ENCODE measurements at places on chromosomes 11 and 22.
A peak's percentile ranks its signal among the peaks of the same experiment; 100 is the strongest.

DNA sequence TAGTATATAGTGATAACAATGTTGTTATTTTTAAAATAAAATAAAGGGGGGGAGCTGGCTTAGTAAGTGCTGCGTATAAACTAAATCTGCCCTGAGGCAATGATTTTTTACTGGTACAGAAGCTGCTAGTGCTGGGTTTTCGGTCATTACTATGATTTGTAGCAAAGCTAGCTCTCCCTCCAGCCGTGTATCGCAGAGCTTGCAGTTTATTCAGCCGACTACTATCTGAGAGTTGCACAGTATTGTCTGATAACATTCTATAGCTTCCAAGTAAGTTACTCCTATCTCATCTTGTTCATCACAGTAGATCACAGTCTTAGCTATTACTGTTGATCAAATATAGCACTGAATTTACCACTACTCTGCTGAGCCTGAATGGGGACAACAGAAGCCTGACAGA lies 805.5 kb upstream of the ARHGAP42 start:
- no peak for DNase-seq

- no peak for DNase-seq
Measured at GRCh38 chr11:111598559-111598958, 3.7 kb upstream of the SIK2 start.

DNA sequence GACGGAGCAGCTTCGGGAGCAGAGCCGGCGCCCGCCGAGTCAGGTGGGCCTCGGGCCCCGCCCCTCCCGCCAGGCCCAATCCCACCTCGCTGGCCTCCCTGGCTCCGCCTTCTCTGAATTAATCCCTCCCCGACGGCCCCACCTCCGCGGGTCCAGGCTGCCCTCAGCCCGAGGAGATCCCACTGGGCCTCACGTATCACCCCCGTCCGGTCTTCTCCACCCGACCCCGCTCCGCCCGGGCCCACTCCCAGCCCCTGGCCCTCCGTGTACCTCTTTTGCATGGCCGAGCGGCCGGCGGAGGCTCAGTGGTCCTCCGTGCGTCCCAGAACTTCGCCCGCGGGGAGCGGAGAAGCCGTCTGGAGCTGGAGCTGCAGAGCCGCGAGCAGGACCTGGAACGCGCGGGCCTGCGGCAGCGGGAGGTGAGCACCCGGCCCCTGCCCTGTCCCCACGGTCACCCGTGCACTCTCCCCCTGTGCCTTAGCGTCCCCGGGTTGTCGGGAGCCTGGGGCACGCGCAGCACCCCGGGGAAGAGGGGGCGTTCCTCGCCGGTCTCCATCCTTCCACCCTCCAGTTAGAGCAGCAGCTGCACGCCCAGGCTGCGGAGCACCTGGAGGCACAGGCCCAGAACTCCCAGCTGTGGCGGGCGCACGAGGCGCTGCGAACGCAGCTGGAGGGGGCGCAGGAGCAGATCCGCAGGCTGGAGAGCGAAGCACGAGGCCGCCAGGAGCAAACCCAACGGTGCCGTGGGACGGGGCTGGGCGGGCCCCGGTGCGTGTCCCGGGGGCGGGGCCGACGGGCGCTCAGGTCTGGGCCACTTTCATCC lies 2.2 kb upstream of the CD151 start:
- DNase-seq, result peak; percentile 41

GRCh38 chr11:74951226-74951625 lies 2.2 kb downstream of the SPCS2 start:
- DNase-seq, result no peak

GRCh38 chr11:77379253-77379652 lies 77.8 kb upstream of the GDPD4 start:
- DNase-seq, result no peak

DNA sequence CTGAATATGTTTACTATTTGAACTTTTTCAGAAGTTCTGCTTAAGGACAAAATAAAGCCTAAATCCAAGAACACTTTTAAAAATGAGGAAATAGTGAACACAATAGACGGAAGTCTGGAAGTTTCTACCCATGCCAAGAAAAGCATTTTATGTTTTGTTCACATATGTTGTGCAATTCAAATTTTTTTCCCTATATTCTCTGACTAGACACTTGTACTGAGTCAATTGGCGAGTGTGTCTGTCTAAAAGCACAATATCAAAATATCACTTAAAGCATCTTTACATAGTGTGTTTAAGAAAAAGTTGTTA lies 29.2 kb downstream of the INCENP start:
- DNase-seq, result no peak

DNA sequence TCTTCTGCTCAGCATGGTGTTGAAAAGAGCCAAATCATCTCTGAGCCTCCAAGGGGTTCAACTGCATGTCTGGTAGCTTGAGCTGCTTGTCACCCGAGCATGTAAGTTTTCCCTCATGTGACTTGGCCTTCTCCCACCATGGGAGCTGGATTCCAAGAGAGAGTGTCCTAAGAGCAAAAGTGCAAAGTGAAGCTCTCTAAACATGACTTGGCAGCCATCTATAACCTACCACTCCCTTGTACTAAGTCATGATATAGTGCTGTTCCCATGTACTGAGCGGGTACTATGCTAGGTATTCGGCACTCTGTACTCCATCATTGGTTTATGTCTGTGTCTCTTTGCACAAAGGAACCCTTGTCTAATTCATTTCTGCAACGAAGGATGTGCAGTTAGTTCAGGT lies 19.1 kb downstream of the SEZ6L start:
- no peak for DNase-seq

DNA sequence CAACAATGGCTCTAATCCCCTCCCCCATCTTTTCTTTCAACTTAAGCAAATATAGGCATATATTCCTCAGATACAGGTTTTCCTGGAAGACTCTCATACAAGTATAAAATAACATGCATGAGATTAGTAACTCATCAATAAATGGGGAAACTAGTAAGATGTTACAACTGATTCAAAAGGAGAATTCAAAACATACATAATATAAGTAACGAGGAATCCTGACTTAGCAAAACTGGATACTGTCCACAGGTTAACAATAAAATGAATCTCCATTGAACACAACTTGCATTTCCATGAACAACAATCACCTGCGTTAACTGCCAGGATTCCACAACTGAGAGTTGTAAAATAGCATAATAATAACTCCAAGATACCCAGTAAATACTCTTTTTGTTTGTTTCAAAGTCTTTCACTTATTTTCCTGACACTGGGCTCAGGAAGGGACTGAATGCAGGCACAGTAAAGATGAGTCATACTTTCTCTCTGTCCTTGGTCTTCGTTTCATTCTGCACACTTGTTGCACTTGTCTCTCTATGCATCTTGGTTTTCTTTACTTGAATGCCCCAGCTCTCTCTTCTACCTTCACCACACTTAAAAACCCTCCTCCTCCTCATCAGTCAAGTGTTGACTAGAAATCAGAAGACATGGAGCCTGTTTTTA lies 8.1 kb downstream of the APIP start:
- no peak for DNase-seq

DNA sequence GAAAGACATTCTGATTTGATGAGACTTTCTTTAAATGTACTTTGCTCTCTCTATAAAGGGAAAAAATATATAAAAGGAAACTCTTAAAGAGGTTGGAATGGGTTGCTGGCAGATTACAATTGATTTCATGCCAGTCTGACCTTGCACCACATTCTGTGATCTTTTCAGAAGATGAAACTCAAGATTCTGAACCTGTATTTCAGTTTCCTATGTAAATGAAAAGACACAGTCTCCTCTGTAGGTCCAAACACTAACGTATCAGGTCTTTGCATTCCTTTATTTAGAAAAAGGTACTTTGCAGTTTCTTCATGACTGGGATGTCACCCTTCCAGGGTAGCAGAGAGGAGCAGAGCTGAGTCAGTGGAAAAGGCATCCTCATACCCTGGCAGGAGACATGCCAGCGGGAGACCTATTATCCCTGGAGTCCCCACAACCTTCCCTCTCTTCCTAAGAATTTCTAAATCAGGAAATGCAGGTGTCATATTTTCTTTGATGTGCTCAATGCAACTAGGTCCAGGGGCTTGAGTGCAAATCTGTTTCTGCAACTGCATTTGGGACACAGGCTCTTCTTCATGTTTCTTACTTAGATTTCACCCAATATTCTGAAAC lies 282.6 kb downstream of the CADM1 start:
- no peak for DNase-seq

DNA sequence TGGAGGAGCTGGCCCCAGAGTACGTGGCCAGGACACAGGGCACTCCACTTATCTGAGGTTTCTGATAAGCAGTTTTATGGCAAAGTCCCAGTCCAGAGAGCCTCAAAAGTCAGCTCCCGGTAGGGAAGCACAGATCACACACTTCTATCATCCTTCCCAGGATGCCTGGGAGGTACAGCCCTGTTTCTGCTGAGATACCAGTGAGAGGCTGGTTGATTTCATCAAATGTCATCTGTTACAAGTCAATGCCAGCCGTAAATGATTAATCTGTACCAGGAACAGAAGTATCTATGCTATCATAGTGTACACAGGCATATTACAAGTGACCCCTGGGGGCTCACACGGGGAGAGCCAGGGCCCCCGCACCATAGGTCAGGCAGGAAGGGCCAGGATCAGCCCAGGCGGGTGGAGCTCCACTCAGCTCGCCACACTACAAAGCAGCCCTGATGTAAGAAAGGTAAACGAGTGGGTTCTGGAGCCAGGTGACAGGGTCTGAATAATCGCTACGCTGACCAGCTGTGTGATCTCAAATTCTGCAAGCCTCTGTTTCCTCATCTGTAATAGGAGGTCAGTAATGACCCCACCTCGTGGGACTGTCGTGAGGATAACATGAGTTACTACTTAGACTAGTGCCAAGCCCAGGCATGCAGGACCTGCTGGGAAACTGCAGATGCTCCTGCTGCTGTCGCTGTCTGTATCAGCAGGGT lies 17.6 kb downstream of the PLA2G6 start:
- DNase-seq, result no peak

DNA sequence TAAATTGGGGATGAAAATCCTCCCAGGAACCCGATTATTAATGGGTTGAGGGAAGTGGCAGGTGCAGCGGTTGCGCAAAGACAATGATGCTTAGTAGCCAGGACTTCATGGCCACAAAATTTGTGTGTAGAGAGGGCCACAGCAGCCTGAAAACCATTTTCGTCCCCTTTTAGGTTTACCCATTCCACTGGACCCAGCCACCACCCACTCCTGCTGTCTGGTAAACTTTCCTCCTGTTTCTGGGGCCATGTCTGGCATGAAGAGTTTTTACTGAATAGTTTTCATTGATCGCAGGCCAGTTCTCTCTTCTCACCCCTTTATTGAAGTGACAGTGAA lies 69.5 kb upstream of the SYT13 start:
- no peak for DNase-seq

DNA sequence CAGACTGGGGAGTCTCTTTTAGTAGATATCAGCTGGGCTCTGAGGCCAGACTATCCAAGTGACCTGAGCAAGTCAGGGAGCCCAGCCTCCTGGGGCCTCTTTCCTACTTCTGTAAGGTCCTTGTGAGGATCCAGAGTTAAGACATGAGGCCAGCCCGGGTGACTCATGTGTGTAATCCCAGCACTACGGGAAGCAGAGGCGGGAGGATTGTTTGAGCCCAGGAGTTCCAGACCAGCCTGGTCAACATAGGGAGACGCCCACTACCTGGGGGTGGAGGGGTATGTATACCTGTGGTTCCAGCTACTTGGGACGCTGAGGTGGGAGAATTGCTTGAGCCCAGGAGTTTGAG lies 36.9 kb upstream of the POLA2 start:
- DNase-seq, result no peak

- no peak for DNase-seq
Measured at GRCh38 chr11:36405585-36406367, 104.3 kb downstream of the TRAF6 start.

GRCh38 chr11:128784059-128784804 lies 82.9 kb downstream of the KCNJ1 start:
- DNase-seq, result no peak

DNA sequence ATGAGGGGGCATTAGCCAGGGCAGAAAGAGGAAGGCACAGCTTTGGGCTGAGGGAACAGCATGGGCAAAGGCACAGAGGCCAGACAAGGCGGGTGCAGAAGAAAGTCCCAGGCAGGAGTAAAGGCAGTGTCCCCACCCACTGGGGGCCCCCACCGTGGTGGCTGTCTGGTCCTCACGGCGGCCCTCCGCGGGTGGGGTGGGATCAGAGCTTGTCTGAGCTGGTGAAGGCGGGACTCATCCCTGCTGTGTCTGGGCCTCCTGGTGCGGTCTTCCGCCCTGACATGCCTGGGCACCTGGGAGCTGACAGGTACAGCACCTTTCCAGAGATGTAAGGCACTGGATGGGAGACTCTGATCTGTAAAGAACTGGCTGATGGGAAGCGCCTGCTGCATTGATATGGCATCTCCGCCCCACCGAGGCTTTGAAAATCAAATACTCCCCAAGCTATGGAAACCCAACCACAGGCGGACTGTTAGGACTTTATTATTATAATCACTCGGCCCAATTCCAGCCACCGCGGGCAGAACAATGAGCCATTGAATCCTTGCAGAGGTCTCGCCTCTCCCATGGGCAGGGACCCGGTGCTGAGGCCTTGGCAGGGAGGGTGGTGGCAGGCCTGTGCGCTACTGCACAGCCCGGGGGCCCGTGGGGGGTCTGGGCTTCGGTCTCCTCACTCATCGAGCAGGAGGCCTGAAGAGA lies 14.2 kb upstream of the GNB1L start:
- no peak for DNase-seq

- no peak for DNase-seq
Measured at GRCh38 chr11:112564228-112564955, 303.7 kb upstream of the PLET1 start.

- DNase-seq, result no peak
Measured at GRCh38 chr22:22784249-22785039, 103.2 kb upstream of the IGLL5 start.

DNA sequence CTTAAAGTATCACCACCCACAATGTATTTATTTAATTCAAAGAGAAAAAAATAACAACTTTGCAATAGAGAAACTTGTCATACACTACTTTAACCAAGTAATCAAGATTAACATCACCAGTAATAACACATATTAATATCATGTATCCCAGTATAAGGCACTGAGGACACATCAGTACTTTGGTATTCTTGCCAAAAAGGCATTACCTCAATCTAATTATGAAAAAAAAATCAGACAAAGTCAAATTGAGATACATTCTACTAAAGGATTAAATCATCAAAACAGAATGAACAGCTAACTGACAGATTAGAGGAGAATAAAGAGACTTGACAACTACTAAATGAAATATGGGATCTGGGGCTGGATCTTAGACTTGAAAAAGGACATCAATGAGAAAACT lies 35.8 kb upstream of the SLC17A6 start:
- no peak for DNase-seq

GRCh38 chr11:17840101-17840548 lies 105.5 kb downstream of the KCNC1 start:
- DNase-seq, result no peak
